GM13976 (cell line): ENCODE measurements at places on chromosomes 2 and 18.

- no peak for DNase-seq
These were observed 21.5 kb downstream of the ARHGEF33 start for GRCh38 chr2:38911191-38911590.

DNA sequence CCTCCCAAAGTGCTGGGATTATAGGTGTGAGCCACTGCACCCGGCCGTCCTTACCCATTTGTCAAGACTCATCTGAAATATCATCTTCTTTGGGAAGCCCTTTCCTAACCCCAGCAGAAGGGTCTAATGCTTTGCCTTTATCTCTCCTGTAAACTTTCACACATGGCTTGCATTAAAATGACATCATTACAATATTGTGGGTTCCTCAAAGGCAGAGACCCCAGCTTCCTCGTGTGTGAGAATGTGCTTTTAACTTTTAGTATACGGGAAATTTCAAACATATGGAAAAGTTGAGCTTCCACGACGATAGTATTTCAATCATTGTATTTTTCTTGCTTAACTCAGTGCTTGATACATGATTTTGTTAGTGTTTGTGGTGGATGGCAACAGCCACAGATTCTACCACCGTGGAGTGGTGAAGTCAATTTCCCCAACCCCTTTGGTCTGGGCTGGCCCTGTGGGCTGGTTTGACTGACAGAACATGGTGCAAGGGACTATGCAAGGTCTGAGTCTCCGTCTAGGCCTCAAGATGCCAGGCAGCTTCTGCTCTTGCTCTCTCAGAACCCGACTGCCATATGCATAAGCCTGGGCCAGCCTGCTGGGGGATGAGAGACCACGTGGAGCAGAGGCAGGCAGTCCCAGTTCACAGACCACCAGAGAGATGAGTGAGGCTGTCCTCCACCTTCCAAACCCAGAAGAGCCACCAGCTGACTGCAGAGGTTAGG lies 39.9 kb downstream of the NGEF start:
- no peak for DNase-seq

GRCh38 chr2:205280596-205281236 lies 401.6 kb upstream of the NRP2 start:
- no peak for DNase-seq

DNA sequence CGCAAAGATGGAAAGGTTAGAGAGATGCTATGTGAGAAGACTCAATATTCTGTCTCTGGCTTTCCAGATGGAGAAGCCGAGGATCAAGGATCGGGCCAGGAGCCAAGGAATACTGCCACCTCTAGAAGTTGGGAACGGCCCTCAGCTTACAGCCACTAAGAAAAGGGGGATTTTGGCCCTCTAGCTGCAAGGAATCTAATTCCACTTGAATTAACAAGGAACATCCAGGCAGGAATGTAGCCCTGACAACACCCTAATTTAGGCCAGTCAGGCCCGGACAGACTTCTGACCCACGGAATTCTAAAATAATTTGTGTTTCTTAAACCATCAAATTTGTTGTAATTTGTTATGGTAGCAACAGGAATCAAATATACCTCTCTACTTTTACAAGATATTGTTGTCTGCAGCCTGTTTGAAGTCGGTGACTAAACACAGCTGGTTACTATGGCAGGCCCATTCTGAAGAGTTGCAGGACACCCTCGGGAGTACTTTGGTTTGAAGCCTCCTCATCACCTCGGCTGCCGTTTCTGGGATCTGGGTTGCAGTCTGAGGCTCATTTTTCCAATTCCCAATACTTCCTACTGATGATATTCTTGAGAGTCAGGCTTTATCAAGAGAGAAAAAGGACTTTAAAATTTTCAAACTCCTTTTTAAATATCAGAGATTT lies 1131.2 kb downstream of the TSN start:
- DNase-seq, result no peak
